NCI-H1436 treated with DMSO at 0.1 percent for 48 hours (cell line): ENCODE measurements at places on chromosomes 12 and 14.

DNA sequence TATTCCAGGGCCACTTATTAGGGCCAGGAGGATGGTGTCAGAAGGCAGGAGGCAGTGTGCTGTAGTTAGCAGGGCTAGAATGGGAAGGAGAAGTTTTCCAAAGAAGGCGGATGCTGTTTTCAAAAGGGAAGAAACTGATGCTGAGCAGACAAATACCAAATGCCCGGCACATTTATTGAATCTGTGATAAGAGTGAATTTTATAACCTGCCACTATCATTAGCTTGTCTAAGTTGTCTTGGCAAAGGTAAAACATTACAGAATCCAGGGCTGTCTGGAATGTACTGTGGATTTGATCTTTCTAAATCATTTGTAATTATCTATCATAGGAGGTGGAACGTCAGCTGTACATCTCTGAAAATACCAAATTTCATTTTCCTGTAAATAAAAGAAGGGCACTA is 40.8 kb downstream of the NDUFA12 start:
- no peak for DNase-seq

- DNase-seq, result no peak
Measured at GRCh38 chr12:67873355-67873754, 115.9 kb upstream of the IFNG-AS1 start.

GRCh38 chr12:2457215-2457932 is 337.4 kb upstream of the FKBP4 start:
- no peak for DNase-seq

GRCh38 chr12:101229841-101230241 is 19.8 kb upstream of the SLC5A8 start:
- DNase-seq, result no peak

DNA sequence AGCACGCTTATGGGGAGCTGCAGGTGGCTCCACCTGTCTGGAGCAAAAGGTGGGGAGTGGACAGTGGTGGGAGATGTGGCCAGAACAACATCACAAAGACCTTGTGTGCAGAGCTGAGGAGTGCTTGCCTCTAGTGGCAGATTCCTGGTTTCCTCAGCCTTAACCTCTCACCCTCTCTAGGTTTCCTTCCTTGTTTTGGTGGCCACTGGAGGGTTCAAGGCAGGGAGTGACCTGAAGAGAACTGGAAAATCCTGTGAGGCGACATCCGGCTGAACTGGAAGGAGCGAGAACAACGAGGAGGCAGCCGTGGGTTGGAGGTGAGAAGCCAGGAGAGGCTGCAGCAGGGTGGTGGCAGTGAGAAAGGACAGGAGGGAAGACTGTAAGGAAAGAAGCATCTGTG is 6.3 kb upstream of the FLVCR2 start:
- DNase-seq, result no peak

DNA sequence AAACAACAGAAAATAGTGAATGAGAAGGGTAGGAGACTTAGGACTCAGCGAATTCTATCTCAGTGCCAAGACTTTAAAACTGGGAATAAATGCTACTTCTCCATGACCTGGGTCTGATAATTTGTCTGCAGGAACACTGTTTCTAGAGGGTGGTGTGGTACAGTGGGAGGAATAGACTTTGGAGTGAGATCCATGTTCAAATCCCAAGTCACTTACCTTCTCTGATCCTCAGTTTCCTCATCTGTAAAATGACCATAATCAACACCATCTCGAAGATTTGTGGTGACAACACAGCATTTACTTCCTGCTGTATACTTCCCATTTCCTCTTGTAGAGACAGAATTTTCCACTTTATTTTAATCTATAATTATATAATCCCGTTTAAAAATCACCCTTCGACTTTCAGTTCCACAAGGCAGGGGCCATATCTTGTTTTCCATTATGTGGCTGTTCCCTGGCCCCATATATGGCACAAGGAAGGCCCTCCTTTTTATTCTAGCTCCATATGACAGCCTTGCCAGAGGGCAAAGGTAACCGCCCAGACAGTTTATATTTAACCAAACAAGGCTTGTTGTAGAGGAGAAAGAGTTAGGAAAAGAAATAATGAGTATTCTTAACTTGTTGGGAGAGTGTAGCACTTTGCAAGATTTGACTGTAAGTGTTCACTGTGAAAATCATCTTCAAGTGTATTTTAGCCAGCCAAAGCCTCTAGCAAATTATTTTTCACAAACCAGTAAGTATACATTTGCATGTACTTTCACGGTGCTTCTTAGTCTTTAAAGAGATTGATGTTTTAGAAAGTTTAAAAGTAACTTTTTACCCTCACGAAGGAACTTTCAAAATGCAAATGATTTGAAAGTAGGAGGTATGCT is 243.1 kb downstream of the AKAP6 start:
- no peak for DNase-seq

DNA sequence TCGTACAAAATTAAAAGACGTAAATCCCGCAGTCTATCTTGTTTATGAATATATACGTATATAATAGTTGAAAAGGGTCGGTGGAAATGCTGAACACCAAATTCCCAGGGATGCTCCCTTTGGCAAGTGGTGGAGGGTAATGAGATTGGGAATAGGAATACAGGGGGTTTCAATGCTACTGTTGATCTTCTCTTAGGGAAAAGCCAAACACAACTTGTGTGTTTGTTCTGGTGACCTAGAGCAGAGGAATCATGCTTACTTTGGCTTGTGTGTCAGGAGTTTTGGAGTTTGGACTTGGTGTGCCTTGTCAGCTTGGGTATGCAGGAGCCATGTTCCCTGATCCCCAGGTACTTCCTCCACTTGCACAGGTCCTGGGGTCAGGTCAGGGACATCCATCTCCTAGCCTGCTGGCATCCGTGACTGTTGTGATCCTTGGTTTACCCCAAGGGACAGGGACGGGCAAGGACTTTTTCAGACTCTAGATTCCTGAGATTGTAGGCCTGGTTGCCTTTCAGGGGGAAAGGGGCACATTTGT is 4.1 kb downstream of the SLC10A1 start:
- DNase-seq, result no peak

GRCh38 chr14:60003991-60004390 is 84.0 kb downstream of the LRRC9 start:
- no peak for DNase-seq

- DNase-seq, result no peak
Measured at GRCh38 chr12:94263011-94263811, 114.8 kb downstream of the PLXNC1 start.

DNA sequence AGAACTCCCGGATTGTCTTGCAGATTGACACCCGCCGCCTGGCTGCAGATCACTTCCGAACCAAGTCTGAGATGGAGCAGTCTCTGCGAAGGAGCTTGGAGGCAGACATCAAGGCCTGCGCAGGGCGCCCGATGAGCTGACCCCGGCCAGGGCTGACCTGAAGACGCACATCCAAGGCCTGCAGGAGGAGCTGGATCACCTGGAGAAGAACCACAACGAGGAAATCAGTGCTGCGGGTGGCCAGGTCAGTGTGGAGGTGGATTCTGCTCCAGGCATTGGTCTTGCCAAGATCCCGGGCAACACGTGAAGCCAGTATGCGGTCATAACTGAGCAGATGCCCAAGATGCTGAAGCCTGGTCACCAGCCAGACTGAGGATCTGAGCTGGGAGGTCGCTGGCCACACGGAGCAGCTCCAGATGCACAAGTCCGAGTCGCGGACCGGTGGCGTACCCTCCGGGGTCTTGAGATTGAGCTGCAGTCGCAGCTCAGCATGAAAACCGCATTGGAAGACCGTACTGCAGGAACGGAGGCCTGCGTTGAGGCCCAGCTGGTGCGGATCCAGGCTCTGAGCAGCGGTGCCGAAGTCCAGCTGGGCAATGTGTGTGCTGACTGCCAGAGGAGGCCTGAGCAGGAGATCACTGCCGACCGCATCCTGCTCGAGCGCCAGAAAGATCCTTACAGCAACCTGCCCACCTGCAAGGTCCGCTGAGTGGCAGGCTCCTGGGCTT is 12.4 kb upstream of the A2M start:
- no peak for DNase-seq

GRCh38 chr12:122087431-122088178 is 9.0 kb downstream of the MLXIP start:
- DNase-seq, result no peak

GRCh38 chr14:99850709-99851108 is 57.5 kb downstream of the EML1 start:
- no peak for DNase-seq

DNA sequence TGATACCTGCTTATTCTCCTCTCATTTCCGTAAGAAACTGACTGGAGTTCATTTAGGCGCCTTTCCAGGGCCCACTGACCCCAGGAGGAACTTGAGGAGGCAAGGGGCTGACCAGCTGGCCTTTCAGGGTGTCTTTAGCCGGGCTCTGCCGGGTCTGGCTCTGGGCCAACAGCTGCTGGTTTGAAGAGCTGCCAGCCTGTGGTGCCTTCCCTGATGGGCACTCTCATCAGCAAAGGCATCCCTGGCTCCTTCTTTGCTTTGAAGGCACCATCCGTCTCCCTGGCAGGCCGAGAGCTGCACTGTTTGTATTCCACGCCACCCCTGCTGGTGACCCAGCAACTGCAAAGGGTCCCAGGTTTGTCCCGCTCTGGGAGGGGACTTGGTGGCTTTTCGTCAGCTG is 42.0 kb downstream of the IQSEC3 start:
- DNase-seq, result no peak

GRCh38 chr14:73943083-73943482 is 6.8 kb downstream of the FAM161B start:
- no peak for DNase-seq

DNA sequence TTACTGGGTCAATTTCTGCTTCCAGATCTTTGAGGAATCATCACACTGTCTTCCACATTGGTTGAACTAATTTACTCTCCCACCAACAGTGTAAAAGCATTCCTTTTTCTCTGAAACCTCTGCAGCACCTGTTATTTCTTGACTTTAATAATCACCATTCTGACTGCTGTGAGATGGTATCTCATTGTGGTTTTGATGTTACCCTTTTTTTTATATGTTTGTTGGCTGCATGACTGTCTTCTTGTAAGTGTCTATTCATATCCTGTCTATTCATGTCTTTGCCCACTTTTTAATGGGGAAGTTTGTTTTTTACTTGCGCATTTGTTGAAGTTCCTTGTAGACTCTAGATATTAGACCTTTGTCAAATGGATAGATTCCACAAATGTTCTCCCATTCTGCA is 324.9 kb downstream of the NAV3 start:
- no peak for DNase-seq

GRCh38 chr12:49626836-49627235 is 3.5 kb downstream of the PRPF40B start:
- no peak for DNase-seq

- DNase-seq, result no peak
Measured at GRCh38 chr12:63525831-63526230, 142.5 kb downstream of the DPY19L2 start.

- no peak for DNase-seq
Measured at GRCh38 chr12:130011611-130012385, 108.0 kb upstream of the TMEM132D start.

GRCh38 chr12:65430571-65431306 is 152.3 kb downstream of the MSRB3 start:
- no peak for DNase-seq

DNA sequence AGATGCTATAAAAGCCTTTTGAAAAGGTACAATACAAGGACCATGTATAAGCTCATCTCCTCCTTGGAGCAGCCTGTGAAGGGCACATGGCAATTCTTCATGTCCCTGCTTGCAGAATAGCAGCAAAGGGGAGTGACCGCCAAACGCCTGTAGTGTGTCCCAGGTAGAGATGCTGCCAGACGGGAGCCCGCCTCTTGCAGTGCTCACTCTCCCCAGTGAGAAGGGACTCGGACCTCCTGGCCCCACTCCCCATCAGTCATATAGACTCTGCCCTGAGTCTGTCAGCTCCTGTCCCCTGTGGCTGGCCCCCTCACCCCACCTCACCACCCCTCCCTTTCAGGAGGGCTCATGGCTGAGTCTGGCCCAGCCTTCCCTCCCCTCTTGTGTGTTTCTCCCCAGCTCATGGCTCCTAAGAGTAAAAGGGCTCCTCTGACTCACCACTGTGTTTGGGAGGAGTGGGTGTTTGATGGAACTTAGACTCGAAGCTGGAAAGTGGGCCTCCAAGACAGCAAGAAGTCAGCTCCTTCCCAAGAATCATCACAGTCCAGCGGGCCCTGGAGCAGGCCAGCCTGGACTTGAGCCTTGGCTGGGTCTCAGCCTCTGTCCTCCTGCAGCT is 40.9 kb downstream of the DEGS2 start:
- no peak for DNase-seq

DNA sequence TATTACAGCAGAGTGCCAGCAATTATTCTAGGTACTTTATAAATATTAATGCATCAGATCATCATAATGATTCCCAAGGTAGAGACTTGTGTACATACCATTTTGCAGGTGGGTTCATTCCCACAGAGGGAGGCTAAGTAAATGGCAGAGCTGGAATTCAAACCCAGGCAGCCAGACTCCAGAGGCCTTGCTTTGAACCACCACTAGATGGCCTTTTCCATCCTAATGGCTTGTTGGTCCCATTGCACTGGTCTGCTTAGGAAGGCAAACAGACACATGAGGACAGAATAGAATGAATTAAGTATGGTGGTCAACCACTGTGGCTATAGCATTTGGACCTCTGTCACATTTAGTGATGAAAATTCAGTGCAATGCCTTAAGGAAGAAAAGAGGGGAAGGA is 158.7 kb downstream of the METTL25 start:
- DNase-seq, result no peak
